ENCODE measurements at places on chromosomes 5 and 9.

GRCh38 chr5:16179511-16179935 is at the start of gene MARCHF11:
TSS of gene MARCHF11 (minus strand) at chr5:16179791. CDS start at chr5:16179575, 216 bp downstream.
- DNase-seq, result no peak

- peak; percentile 90 for DNase-seq
These were observed 30.1 kb downstream of the PTPA start for GRCh38 chr9:129141066-129142041.

DNA sequence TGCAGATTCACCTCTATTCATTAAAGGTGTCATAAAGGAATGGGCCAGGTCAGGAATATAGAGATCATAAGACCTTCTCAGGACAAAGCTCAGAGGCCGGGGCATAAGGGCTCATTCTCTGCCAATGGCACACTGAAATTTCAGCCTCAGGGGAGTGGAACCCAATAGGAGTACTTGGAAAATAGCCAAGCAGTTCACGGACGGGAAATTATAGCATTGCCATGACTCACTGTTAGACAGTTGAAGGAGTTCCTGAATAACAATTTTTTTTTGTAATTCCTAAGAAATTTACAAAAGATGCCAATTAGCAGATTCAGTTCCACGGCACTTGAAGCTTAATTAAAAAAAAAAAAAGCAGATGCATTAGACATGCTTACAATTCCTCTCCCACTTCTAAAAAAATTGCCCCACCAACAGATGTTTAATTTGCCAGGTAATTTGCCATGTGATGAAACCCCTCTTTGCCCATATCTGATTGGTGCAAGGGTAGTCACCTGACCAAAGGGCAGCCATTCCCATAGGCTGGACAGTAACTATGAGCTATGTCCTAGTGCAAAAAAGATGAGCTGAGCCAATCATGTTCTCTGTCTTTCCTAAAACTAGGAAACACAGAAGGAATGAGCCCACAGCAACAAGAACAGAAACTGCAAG is 58.6 kb downstream of the PTCD2 start:
- peak; percentile 54 for DNase-seq

GRCh38 chr5:156695774-156696173 is 154.3 kb upstream of the PPP1R2B start:
- no peak for DNase-seq

- DNase-seq, result no peak
These were observed 84.4 kb upstream of the RARS1 start for GRCh38 chr5:168401880-168402279.

- no peak for DNase-seq
These were observed 162.6 kb upstream of the ADAMTS16 start for GRCh38 chr5:4977416-4978110.

DNA sequence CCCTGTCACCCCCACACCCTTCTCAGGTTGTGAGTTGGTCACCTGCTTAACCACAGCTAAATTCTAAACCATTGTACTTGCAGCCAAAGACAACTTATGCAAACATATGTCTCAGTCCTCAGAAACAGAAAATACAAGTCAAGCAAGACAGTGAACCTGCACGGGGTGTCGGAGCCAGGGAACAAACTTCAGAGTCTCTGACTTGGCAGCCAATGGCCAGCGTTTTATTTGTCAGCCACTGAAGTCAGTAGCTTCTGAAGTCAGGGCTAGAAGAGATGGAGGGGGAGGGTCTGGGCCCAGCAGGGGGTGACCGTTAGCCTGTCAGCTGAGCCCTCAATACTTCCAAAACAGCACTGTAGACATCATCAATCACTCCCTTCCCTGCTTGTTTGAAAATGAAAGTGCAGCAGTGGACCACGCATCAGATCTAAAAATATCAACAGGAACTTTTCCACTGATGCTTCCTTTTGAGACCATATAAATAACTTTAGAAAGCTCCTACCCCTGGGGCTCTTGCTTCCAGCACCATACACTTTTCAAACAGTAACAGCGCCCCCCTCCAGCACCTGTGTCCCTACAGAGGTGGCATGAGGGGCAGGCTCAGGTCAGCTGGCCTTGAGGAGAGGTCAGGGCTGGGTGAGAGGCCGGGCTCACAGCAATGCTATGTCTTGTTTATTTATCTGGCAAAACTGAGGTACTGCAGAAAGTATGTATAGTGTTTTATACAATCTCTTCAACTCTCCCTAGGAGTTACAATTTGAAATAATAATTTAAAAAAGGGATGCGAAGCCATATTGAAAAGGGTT is 142.5 kb downstream of the ACER2 start:
- no peak for DNase-seq

- no peak for DNase-seq
These were observed 383.9 kb downstream of the SH3GL2 start for GRCh38 chr9:17962747-17963146.
